ENCODE measurements at places on chromosomes 12 and 14.

DNA sequence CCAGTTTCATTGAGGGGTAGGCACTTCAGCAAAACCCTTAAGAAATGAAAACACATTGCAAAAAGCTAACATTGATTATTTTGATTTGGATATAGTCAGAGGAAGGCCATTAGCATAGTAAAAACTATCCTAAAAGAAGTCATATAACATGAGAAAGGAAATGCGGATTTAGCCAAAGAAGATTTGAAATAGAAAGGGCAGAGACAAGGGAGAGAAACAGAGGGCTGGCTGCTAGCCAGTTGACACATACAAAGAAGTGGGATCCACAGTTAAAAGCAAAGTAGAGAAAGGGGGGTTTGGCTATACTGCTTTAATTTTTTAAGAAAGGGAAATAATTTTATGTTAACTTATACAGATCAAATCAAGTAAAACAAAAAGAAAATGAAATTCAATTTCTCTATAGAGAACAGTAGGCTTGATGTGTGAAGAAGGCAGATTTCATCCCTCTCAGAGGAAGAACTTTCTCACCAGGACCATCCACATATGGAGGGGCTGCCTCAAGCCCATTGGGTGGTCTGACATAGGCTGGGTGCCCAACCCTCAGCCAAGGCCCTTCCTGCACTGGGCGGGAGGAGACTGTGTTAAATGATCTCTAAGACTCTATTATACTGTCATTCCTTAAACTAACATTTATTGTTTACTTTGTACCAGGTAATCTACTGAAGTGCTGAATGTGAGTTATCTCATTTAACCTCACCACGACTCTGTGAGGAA lies 420.3 kb downstream of the CCDC91 start:
- no peak for DNase-seq

GRCh38 chr14:103765526-103765925 lies 49.9 kb downstream of the ZFYVE21 start:
- no peak for DNase-seq

DNA sequence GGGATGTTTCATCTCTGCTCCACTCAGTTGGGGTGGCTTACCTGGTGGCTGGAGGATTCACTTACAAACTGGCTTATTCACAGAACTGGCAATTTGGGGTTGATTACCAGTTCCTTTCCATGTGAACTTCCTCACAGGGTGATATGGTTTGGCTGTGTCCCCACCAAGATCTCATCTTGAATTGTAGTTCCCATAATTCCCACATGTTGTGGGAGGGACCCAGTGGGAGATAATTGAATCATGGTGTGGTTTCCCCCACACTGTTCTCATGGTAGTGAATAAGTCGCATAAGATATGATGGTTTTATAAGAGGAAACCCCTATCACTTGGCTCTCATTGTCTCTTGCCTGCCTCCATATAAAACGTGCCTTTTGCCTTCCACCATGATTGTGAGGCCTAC lies 26.9 kb upstream of the IGF1 start:
- no peak for DNase-seq

DNA sequence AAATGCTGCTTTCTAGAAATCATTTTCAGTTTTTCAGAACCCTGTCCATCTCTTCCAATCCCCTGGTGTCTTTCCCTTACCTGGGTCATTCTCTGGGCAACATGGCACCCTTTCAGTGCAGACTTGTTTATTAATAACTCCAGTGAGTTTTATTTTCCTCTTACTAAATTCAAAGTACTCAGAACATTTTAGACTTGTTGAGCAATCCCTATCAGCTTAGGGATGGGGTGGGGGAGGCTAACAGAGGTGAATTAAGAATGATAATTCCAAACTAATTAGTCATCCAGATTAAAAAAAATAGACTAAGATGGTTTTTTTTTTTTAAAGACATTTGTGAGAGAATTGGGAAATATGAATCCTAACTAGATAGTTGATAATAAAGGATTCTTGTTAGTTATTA lies 10.7 kb downstream of the GPRC5A start:
- DNase-seq = no peak

- no peak for DNase-seq
These were observed 527.1 kb upstream of the FLRT2 start for GRCh38 chr14:85002846-85003245.

- DNase-seq = no peak
These were observed 3.2 kb downstream of the PGF start for GRCh38 chr14:74952180-74952665.

DNA sequence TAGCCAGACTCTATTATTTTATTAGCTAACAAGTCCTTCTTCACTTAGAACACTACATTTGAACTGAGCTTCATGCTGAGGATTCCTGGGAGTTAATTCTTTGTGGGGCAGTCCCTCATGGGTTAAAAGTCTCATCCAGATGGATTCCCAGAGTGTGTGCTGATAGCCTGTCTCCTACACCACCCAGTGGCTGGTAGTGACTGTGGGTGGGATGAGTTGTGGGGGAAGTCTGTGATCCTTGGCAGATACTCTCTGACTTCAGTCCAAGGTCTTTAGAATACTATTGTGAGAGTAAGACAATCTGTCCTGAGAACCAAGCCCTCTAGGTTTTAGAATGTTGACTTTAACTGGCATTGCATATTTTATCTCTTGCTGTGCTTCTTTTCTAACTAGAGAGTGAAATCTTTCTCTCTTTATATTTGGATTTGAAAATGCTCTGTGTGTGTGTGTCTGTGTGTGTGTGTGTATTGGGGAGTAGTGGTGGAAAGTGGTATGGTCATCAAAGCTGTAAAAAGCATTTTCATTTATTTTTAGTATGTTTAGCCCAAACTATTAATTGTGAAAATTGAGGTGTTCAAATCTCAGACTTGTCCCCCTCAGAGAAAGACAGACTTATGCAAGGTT lies 37.3 kb downstream of the AKAP6 start:
- DNase-seq = no peak

DNA sequence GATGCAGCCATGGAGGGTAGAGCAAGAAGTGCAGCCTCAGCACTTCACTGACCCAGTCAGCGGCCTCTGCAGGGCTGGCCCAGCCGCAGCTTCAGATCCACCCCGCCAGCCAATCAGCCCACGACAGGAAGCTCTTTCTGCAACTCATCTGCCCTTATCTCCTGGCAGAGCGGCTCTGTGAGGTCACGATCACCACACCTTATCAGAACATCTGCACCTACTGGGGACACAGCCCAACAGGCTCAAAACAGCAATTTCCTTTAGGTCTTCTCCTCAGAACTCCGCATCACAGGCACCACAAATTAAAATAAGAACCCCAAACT lies 287.3 kb downstream of the BCL11B start:
- DNase-seq = peak; percentile 47

DNA sequence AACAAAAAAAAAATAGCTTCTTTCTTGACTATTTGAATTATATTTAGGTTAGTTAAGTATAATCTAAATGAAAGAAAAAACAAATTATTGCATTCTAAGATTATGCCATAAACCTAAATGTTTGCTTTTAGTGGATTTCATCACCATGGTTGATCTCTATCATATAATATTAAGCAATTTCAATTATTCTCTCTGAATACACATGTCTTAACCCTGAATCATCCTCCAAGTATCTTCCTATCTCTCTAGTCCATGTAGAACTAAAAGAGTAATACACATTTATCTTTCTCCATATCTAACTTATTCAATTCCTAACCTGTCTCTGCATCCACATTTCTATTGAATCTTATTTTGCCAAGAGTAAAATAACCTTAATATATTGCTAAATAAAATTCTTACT lies 59.6 kb downstream of the PPFIA2 start:
- no peak for DNase-seq
